ENCODE measurements at places on chromosomes 2 and 18. TPM values are rescaled to one million over a fixed set of nuclear protein-coding genes. Genes with fewer than 3 reads are reported as not detected.

GRCh38 chr2:138280999-138281695 lies 220.4 kb upstream of the SPOPL start:
- H3K27me3 ChIP-seq, result no peaks in the 10 kb centered on the region
- DNase-seq, result no peak
- H3K4me1 ChIP-seq, result no peaks in the 10 kb centered on the region
- H3K36me3 ChIP-seq, result no peaks in the 10 kb centered on the region
- no peak overlapping the region for H3K4me3 ChIP-seq
- no peak overlapping the region for H3K27ac ChIP-seq

DNA sequence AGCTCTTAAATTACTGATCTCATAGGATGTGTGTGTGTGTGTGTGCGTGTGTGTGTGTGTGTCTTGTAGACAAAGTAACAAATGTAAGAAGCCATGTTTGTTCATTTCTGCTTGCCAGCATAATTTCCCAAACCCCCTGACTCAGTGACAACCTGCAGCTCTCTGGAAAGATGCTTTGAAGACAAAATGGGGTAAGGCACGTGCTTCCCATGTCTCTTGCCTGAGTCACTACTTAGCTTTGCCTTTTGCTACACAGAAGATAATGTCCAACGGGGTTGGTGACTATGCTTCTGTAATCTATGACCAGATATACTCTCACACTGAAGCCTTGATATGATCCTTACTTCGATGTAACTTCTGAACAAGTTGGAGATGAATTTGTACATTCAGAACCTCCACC lies 332.0 kb downstream of the SLC4A3 start:
- no peak for DNase-seq
- no peaks in the 10 kb centered on the region for H3K4me1 ChIP-seq
- H3K36me3 ChIP-seq, result no peaks in the 10 kb centered on the region

SFTPB gene
- total RNA-seq, result not detected

GRCh38 chr2:238369591-238370040 lies 49.3 kb downstream of the TRAF3IP1 start:
- H3K4me3 ChIP-seq, result no peak overlapping the region
- H3K27me3 ChIP-seq, result no peaks in the 10 kb centered on the region
- no peak for DNase-seq

DNA sequence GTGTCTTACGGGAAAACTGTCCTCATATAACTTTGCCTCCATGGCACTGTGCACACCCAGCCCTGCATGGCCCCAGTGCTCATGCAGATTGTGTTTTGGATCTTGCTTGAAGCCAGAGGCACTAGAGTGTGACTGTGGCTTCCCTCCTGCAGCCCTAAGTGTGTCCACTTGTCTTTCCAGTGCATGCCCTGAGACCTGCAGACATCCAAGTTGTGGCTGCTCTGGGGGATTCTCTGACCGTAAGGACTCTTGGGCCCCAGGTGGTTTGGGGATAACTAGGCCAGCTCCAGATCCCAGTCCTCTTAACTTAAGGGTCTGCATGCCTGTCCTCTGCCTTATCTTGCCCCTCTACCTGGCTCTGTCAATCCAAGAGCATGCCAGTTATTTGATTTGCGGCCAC lies 96.6 kb downstream of the PLB1 start:
- no peaks in the 10 kb centered on the region for H3K36me3 ChIP-seq
- H3K4me1 ChIP-seq, result peaks cover 44% of the 10 kb centered on the region
- no peak overlapping the region for H3K27ac ChIP-seq
- no peak overlapping the region for H3K4me3 ChIP-seq
- no peaks in the 10 kb centered on the region for H3K27me3 ChIP-seq
- DNase-seq, result no peak

SNRNP27 gene
- 57.4 TPM for total RNA-seq

ZNF804A gene
- 0.14 TPM for total RNA-seq

GRCh38 chr18:33132657-33133056 lies 307.9 kb downstream of the CCDC178 start:
- no peak overlapping the region for H3K27ac ChIP-seq
- H3K4me3 ChIP-seq, result no peak overlapping the region
- no peak for DNase-seq

DNA sequence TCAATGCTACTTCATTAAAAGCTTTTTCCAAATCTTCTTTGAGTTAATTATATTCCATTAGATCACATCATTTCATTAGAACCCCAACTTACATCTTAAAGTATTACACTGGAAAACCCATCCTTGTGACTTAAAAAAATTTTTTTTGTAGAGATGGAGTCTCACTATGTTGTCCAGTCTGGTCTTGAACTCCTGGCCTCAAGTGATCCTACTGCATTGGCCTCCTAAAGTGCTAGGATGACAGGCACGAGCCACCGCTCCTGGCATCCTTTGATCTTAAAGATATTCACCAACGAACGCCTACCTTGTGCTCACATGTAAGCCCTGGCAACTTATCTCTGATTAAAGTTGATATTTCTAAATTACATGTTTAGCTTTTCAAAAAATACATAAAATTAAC lies 6.7 kb downstream of the LAPTM4A start:
- H3K27ac ChIP-seq, result no peak overlapping the region
- no peak overlapping the region for H3K4me3 ChIP-seq
- peaks cover 43% of the 10 kb centered on the region for H3K4me1 ChIP-seq

REEP1 gene
- total RNA-seq, result 20.9 TPM

- H3K27me3 ChIP-seq, result peaks cover 4% of the 10 kb centered on the region
- no peak overlapping the region for H3K27ac ChIP-seq
- H3K36me3 ChIP-seq, result no peaks in the 10 kb centered on the region
- no peaks in the 10 kb centered on the region for H3K4me1 ChIP-seq
- no peak overlapping the region for H3K4me3 ChIP-seq
- no peak for DNase-seq
These were observed 3.0 kb downstream of the BOLL start for GRCh38 chr2:197782126-197782525.

DNA sequence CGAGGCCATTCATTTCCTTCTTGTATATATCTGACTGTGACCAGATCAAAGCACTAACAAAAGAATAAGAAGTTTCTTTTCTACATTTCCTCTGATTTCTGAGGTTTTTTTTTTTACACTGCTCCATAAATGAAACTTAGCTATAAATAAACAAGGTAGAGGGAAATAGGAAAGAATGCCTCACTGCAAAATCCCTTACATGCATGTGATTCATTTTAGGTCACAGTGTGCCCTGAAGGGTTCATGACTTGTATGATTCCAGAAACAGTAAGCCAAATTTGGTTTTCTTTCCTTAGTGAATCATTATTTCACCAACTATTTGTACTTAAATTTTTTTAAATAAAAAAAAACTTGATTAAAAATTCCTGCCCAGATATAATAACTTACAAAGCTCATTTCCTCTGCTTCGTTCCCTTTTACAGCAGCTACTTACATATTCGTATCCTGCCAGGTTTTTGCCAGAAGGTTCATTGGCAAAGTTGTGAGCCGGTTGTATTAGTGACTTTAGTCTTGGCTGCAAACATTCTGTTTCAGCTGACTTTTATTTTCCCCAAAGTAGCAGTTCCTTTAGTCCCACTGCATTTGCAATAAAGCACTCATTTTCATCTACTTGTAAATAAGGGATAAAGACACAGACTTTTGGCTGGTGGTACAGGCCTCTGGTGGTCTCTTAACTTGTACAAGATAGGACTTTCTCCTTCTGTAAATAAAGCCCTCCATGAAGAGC lies 58.6 kb downstream of the LRP2 start:
- no peak for DNase-seq
- H3K4me3 ChIP-seq, result no peak overlapping the region
- H3K27me3 ChIP-seq, result no peaks in the 10 kb centered on the region
- no peaks in the 10 kb centered on the region for H3K36me3 ChIP-seq
- H3K4me1 ChIP-seq, result peaks cover 4% of the 10 kb centered on the region
- H3K27ac ChIP-seq, result no peak overlapping the region

CCDC178 gene
- total RNA-seq, result 1.6 TPM

- no peak for DNase-seq
- H3K27ac ChIP-seq, result no peak overlapping the region
- H3K4me1 ChIP-seq, result no peaks in the 10 kb centered on the region
- H3K36me3 ChIP-seq, result no peaks in the 10 kb centered on the region
- H3K4me3 ChIP-seq, result no peak overlapping the region
- no peaks in the 10 kb centered on the region for H3K27me3 ChIP-seq
These were observed 77.3 kb upstream of the ATG16L1 start for GRCh38 chr2:233174137-233174536.
